Natural killer cell (primary cell): ENCODE measurements at places on chromosomes 6 and 20. TPM values are rescaled to one million over a fixed set of nuclear protein-coding genes. Genes with fewer than 3 reads are reported as not detected.

PEDS1 gene
- 32.8 TPM for total RNA-seq

ARMC2 gene
- total RNA-seq: 13.8 TPM

HRH3 gene
- total RNA-seq: not detected

GRCh38 chr6:18985061-18985460 is 597.9 kb downstream of the RNF144B start:
- DNase-seq: no peak

DNA sequence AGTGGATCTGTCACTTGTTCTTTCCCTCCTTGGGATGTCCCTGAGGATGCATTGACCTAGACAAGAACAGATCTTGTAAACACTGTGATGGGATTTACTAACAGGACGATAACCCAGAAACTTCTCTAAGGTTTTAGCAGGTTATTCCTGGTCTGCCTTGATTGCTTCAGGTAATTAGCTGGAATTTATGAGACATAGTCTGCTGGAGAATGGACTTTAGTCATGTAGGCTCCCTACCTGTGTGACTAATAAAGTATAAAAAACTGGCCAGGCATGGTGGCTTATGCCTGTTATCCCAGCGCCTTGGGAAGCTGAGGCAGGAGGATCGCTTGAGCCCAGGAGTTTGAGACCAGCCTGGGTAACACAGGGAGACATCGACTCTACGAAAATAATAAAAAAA is 96.1 kb downstream of the PAK5 start:
- DNase-seq: no peak

GRCh38 chr6:119527231-119527578 is 177.6 kb upstream of the MAN1A1 start:
- DNase-seq: no peak

GRCh38 chr6:117008618-117009017 is 131.6 kb downstream of the RFX6 start:
- no peak for DNase-seq

GRCh38 chr20:51135926-51136715 is 113.2 kb upstream of the KCNG1 start:
- no peak for DNase-seq

DNA sequence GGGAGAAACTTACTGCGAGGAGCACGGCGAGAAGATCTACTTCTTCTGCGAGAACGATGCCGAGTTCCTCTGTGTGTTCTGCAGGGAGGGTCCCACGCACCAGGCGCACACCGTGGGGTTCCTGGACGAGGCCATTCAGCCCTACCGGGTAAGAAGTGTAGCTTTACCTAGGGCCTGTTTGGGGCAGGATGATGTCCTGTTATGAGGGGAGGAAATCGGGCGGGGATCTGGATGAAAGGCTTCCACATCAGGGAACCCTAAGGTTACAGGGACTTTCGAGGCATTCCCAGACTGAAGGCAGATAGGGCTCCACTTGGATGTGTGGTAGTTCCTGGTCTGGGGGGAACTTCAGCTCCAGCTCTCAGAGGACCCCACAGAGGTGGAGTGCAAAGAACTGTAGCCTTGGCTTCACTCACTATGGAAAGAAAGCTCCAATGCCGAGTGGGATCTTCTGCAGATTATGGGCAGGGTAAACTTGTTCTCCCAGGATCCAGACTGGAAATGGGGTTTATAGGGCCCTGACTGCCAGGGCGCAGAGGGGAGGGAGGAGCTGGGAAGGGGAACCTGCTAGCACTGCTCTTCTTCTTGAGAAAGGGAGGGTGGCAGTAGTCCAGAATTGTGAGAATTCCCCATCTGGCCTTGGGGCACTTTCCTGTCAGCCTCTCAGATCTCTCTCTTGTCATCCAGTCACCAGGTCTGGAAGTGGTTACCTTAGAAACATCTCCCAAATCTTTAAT is 740 bp downstream of the TRIM15 start:
- no peak for DNase-seq

- DNase-seq: no peak
Measured at GRCh38 chr6:127201321-127201720, 65.3 kb upstream of the RNF146 start.

- no peak for DNase-seq
Measured at GRCh38 chr20:23656372-23656771, 18.6 kb upstream of the CST3 start.
